ENCODE measurements at places on chromosomes 3 and 15.

GRCh38 chr3:55467099-55467498 is 20.0 kb downstream of the WNT5A start:
- DNase-seq = no peak

DNA sequence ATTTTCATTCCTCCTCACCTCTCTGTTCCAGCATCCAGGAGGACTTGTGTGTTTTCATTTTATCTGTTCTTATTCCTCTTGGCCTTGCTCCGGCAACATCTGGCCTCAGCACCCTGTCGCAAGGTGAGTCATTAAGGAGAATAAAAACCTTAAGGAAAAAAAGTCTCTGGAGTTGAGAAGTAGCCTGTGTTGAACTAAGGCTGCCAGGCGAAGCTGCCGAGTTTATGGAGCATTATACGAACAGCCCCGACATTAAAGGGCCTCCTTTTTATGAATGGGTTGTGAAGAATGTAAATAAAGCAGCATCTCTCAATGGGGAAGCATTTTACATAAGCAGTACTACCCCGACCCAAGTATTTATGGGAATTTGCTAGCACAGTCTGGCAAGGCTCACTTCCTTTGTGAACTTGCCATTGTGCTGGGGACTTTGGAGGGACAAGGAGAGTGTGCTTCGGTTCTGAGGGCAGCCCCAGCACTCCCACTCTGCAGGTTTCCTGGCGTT is 4.7 kb downstream of the BAHD1 start:
- no peak for DNase-seq

DNA sequence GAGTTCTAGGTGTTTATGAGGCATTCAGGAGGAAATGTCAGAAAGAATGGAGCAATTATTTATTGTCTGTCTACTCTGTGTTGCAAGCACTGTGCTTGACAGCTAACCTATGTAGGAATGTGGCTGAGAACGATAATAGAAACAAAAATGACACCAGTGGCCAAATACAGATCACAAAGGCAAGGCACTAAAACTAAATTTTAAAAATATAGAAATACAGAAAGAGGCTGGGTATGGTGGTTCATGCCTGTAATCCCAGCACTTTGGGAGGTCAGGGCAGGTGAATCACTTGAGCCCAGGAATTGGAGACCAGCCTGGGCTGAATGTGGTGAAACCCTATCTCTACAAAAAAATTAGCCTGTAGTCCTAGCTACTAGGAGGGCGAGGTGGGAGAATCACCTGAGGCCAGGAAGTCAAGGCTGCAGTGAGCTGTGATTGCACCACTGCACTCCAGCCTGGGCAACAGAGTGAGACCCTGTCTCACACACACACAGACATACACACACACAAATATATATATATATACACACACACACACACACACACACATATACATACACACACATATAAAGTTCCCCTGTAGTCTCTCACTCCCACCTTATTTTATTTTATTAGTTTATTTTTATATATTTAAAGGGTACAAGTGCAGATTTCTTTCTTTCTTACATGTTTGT is 6.0 kb downstream of the PRKCI start:
- DNase-seq = no peak

DNA sequence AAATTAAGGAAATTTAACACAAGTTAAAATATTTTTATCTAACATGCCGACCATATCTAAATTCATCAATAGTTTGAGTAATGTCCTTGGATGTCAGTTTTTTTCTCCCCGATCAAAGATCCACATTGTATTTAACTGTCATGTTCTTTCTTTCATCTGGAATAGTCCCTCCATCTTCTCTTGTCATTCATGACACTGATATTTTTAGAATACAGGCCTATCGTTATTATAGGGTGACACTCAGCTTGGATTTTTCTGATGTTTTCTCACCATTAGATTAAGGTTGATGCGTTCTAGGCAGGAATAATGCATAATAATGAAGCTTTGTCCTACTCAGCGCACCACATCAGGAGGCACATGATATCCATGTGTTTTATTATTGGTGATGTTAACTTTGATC is 13.2 kb upstream of the PYGO1 start:
- DNase-seq = no peak

DNA sequence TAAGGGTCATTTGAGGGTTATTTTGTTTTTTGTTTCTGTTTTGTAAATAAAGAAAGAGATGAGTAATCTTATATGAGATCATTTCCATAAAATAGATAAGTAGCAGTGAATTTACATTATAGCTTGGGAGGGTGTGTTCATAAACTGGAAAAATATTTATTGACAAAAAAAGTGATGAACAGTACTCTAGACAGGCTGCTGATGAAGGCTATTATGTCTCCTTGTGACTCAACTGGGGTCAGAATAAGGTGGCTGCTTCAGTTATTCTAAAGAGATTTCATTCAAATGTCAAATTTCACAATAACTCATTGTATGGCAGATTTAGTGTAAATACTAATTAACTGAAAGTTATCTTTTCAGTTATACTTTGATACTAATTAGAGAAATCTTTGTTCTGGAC is 251.1 kb upstream of the CMC1 start:
- DNase-seq = no peak

DNA sequence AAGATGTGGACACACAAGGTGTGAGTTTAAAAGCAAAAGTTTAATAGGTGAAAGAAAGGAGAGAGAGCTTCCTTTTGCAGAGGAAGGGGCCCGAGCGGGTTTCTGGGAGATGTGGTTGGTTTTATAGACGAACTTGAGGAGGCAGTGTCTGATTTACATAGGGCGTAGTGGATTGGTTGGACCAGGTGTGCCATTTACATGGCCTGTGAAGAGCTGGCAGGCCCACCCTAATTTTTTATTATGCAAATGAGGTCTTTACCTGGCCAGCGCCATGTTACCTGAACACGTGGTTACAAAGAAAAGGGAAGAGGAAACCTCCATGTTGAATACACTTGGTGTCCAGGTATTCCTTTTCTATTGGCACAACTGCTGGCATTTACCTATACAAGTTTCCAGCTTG is 42.8 kb upstream of the THSD4 start:
- no peak for DNase-seq

DNA sequence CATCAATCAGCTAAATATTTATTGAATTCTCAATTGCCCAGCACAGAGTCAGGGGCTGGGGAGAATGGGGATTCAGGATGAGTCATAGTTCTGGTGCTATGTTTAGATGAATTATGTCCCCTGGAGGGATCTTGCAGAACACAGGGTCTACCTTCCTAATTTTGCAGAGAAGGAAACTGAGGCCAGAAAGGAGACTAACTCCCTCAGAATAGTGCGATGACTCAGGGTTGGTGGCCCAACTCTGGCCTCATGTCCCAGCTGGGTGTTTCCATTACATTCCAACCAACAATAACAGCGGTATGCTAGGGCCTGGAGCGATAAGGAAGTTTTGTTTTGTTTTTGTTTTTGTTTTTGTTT is 270.9 kb downstream of the TLE3 start:
- no peak for DNase-seq

- DNase-seq = no peak
These were observed 68.4 kb downstream of the CRTC3 start for GRCh38 chr15:90598031-90598577.

- DNase-seq = no peak
These were observed 13.7 kb upstream of the PTPRG start for GRCh38 chr3:61547625-61548024.

DNA sequence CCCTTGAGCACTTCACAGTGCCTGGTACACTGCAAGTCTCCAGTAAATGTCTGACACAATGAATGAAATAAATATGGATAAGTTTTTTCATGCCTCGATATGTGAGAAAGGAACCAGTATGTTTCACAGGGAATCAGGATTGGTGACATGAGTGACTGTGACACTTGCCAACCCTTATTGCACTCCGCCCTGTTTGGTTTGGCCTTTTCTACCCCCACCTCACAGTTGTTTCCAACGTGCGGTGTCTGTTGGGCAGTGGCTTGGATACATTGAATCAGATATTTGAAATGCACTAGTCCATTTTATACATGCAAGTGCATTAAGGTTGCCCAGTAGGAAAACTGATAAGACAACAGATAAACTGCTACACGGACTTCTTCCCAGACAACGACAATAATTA is 2.0 kb downstream of the NPHP3 start:
- no peak for DNase-seq

DNA sequence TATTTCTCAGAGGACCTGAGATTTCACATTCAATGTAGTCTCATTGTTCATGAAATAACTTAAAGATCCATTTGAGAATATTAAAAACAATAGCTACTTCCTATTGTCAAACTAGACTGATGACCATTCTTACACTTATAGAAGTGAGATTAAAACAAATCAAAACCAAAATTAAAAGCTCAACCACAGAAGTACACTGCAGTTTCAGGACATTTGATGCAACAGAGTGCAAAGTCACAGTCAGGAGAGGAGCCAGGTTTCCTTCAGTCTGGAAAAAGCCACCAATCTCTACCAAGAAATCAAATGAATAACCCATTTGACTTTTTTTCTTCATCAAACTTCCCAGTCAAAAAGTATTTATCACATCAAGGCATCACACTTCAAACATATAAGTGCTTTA is 5.5 kb downstream of the CCPG1 start:
- DNase-seq = no peak

- DNase-seq = no peak
These were observed 20.5 kb upstream of the ABHD2 start for GRCh38 chr15:89067751-89068150.

- DNase-seq = no peak
These were observed 357.5 kb downstream of the FOXP1 start for GRCh38 chr3:71225951-71226564.

DNA sequence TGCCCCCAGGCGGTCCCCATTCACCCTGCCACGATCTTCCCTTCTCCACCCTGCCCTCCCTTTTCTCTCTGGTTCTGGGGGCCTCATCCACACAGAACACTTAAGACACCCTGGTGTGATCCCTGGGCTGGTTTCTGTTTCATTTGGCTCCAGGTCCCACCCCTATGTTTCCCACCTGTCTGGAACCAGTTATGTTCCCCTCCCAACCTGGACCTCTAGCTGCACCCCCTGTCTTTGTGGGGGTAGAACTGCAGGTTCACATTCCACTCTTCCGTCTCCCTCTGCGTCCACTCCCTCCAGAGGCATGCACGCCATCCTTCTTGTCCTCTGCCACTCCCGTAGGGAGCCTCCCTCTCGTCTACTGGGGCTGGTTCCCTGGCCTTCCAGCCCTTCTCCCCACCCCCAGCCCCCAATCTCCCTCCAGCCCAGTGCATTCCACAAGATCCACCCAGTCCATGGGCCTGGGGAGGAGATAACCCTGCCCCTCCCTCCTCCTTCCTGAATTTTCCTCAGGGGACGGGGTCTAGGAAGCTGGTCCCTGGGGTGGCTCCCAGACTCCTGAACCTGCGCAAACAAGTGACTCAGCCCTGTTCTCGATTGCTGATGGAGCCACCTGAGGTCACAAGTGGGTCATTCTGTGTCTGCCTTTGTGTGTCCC is 73.8 kb downstream of the ABTB1 start:
- DNase-seq = no peak

DNA sequence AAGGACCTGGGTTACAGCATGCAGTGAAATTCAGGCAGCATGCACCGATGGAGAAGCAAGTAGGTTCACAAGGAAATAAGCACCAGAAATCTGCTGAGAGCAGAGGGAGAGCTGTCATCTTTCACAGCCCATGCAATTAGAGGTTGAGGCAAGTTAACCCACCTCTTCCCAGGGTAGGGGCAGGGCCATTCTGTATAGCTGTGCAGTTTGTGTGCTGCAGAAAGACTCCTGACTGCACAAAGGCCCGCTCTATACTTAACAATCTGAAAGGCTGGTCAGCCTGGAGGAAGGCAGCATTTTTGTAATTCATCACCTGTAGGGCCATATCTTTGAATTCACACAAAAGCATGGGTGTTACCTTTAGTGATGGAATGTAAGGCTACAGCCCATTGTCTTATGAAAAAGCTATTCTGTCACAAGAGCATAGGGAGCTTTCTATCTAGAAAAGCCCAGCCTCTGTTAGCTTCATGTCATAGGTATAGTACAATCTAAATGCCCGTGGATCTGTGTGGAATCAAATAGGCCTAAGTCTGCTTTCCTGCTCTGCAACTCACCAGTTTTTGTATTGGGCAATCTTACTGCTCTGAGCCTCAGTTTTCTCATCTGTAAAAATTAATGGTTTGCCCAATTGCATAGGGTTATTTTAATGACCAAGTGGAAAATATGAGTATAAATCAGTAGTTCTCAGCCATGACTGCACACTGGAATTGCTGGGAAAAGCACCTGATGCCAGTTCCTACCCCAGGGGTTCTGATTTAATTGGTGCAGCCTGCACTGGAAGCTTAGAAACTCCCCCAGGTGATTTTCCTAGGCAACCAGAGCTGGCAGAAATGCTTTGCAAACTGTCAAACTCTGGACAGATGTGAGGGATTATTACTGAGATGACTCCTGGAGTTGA is 65.2 kb downstream of the ATP13A5 start:
- DNase-seq = no peak

DNA sequence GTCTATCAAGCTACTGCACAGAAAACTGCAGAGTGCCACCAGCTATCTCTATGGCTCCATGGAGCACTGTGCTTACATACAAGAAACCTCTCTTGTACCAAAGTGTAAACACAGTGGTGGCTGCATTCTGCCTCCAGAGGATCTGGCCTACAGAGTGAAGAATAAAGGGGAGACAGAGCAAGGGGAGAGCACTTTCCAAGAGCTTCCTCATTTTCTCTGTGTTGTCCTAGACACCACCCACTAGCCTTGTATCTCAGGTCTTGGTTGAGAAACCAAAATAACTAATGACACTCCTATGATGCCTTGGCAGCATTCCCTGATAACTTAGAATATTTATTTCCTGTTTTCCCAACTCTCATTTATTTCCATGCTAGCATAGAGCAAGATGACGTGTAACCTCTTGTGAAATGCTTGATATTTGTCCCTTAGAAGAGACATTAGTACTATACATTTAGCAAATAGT is 56.9 kb upstream of the PHLDB2 start:
- no peak for DNase-seq

DNA sequence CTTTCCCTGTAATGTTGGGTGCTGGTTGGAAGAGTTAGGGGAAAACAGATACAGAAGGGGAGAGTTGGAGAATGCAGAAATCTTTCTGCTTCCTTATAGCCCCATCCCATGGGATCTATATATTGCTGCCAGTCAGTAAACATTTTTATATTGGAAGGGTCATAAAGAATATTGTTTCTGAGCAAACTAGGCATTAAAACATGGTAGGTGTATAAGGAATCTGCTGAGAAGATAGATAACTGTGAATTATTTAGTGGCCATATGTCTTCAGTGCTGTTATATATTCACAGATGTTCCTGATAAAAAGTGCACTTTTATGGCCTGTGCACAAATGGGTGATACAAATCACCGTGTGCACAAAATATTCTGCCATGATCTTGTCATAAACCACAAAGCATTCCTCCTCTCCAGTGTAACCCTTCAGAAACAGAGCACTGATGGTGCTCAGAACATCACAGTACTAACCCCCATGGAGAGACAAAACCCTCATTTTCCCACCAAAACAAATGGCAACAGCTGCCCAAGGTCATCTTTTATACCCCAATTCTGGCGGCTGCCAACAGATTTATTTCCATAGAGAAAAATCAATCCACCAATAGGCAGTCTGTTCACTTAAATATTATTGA is 269.3 kb downstream of the SLC9A9 start:
- no peak for DNase-seq

GRCh38 chr3:48285132-48285531 is 44.2 kb downstream of the ZNF589 start:
- DNase-seq = no peak

Data from chondrocyte (in vitro differentiated cells).